Glutamatergic neuron (in vitro differentiated cells): ENCODE measurements at places on chromosomes 1 and 21. TPM values are rescaled to one million over a fixed set of nuclear protein-coding genes. Genes with fewer than 3 reads are reported as not detected.
A peak's percentile ranks its signal among the peaks of the same experiment; 100 is the strongest.

- no peak for DNase-seq
Measured at GRCh38 chr1:247437551-247438505, 20.1 kb downstream of the OR2B11 start.

- no peak for DNase-seq
Measured at GRCh38 chr1:98749152-98749756, 87.7 kb downstream of the SNX7 start.

- DNase-seq = no peak
Measured at GRCh38 chr1:37137601-37138000, 103.3 kb upstream of the GRIK3 start.

GRCh38 chr1:86380257-86380861, 15.8 kb downstream of the ODF2L start:
- DNase-seq = no peak

GRCh38 chr1:179516976-179517705, 58.6 kb downstream of the NPHS2 start:
- no peak for DNase-seq

DNA sequence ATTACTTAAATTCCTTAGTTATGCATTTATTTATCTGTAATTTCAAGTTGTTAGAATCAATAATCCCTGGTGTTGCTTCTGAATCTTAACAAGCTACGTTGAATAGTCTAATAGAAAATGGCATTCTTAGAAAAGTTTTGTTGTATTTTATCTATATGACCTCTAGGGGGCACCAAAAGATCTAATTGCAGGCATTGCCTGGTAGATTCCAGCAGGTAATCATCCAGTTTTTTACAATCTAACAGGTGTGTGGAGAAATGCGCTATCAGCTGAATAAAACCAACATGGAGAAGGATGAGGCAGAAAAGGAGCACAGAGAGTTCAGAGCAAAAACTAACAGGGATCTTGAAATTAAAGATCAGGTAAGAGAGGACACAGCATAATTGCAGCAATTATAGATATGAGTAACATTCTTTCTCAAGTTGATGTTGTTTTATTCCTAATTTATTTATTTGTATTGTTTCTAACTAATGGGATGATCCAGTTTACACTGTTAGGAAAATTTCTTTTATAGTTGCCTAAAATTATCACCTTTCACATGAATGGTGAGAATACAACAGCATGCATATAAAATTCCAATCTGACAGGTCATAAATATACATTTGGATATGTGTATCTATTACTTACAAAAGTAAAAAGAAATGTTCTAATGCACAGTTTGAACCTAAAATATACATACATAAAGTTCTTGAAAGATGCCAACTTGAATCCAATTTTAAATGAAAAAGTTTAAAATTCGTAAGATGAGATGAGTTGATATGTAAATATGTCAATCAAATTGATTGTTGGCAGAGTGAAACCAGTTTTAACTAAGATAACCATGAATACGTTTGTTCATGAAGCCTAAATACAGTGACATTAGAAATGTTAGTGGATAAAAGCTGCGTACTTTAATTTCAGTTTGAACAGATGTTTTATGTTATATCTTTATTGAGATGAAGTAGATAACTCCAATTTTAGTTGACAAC, 88.4 kb downstream of the SDCCAG8 start:
- no peak for DNase-seq

DNA sequence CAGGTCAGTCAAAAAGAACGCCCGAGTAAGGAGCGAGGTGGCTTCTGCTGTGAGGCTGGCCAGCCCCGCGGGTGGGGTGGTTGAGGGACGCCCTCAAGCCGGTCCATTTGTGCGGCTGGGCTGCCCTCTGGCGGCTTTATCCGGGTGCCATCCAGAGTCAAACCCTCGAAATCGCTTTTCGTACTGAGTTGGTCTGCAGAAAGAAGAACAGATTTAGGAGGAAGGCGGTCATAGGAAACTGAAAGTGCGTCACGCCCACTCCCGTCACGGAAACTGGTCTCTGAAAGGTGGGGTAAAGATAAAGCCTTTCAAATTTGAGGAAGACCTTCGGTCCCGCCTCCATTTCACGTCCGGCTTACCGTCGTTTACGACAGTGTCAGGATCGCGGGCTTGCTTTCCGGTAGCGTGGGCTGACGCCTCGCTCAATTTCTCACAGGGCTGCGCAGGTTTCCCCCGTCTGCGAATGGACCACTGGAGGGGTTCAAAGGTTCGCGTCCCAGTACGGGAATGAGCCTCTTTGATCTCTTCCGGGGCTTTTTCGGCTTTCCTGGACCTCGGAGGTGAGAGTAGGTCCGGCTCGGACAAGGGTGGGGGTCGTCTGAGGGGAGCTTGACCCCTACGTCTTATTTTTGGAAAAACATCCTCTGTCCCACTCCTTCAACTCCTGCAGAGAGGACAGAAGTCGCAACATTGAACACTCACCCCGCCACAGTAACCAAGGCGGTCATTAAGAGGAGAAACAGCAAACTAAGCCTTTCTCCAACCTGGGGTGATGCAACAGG, at the start of gene HAX1:
TSS of gene HAX1 (plus strand) at position 413 of the 782 bp plus-strand sequence. CDS start at position 508, 95 bp downstream.
- DNase-seq = peak; percentile 89

The NBPF4 gene
- not detected for total RNA-seq

The A3GALT2 gene
- total RNA-seq = 0.71 TPM

The RIPK4 gene
- total RNA-seq = 2.9 TPM
